ENCODE measurements at places on chromosomes 11 and 22. TPM values are rescaled to one million over a fixed set of nuclear protein-coding genes. Genes with fewer than 3 reads are reported as not detected.

Gene SLC43A1
- total RNA-seq, result 10.3 TPM

DNA sequence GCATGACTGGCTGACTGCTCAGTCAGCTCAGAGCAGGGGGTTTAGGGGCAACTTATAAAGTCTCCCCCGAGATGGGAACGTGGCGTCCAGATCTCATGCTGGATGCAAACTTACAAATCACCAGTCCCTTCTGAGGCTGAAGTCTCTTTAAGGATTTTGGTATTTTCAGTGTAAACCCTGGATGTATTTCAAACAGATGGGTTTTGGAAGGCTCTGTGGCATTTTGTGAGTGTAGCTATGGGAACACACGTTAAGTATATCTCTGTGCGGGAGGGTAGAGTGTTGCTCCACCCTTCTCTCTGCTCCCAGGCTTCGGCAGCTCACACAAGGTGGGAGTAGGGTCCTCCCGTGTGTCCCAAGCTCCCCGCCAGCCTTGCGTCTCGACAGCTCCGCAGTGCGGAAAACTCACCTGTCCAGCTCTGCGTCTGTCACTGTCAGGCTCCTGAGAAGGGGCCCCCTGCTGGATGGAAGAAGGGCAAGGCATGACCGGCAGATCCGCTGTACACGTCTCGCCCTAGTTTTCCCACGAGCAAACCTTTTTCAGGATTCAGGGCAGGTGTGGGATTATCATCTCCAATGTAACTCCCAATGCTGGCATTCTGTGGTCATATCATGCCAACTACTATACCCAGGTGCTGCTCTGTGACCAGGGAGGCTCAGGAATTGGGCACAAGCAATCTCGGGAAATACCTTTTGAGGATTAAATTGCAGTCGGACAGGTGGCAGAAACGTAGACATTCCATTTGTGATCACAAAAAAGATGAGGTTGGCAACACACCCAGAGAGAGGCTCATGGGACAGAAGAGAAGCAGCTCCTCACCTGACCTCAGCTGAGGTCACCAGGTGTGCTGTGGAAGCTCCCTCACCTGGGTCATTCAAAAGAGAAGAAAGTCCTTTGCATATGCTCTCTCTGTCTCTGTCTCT lies 313.9 kb upstream of the B3GAT1 start:
- H3K36me3 ChIP-seq, result no peaks in the 10 kb centered on the region
- H3K27ac ChIP-seq, result no peak overlapping the region
- DNase-seq, result no peak
- no peaks in the 10 kb centered on the region for H3K4me1 ChIP-seq
- no peaks in the 10 kb centered on the region for H3K27me3 ChIP-seq

DNA sequence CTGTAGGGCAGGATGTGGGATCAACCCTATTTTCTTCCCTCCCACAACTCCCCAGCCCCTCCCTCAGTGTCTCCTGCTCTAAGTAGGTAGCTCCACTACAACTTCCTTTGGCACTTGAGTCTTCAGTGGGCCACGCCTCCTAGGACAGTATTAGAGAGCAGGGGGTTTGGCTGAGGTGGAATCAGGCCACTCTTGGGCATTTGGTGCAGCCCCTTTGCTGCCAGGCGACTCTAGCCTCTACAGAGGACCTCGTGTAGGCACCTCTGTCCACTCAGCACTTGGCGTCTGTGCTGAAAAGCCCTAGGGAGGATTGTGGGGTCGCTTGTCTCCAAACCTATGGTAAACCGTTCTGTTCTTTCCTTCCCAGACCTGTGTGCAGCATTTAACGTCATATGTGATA lies 2.7 kb downstream of the FADD start:
- peak overlapping the region; percentile 34 for H3K27ac ChIP-seq
- H3K27me3 ChIP-seq, result no peaks in the 10 kb centered on the region
- no peak overlapping the region for H3K4me3 ChIP-seq
- DNase-seq, result no peak
- H3K4me1 ChIP-seq, result peaks cover 34% of the 10 kb centered on the region
- peaks cover 19% of the 10 kb centered on the region for H3K36me3 ChIP-seq

DNA sequence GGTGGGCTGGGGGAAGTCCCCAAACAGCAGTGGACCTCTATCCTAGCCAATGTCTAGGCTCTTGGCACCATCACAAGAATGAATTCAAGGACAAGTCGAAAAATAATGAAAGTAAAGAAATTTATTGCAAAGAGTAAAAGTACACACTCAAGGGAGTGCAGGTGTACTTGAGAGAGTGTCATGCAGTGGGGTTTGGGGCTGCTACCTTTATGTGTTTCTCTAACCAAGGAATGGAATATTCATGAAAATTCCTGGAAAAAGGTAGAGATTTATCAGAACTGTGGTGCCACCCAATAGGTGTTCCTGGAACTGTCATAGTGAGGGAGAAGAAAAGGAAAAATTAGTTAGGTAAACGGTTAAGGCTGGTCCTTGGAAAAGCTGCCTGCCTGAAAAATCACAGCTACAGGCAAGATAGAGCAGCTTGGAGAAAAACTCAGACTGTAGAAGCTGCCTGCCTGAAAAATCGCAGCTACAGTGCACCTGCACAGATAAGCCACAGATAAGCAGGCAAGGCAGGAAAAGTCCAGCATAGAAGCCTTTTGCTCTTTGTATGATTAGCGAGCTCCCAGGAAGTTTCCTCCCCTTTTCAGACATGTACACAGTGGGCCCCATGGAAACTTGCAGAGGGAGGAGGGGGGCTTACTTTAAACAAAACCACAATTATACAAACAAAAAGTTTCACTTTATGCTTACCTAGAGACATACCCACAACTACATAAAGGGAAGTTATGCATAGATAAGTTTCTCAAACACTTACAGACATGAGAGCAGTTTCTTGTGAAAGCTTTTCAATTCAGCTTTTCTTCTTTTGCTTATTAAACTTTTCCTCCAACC lies 71.4 kb upstream of the B3GNT6 start:
- DNase-seq, result no peak
- H3K4me3 ChIP-seq, result no peak overlapping the region
- no peak overlapping the region for H3K27ac ChIP-seq

Gene SAA4
- not detected for total RNA-seq

Gene USP35
- 13.2 TPM for total RNA-seq

Data from naive thymus-derived CD4-positive, alpha-beta T cell (primary cell).